ENCODE measurements at places on chromosomes 2 and 18.

GRCh38 chr2:235954888-235955480 is 213.2 kb downstream of the GBX2 start:
- DNase-seq, result no peak

- DNase-seq, result no peak
Measured at GRCh38 chr2:239472235-239472775, 71.5 kb upstream of the HDAC4 start.

DNA sequence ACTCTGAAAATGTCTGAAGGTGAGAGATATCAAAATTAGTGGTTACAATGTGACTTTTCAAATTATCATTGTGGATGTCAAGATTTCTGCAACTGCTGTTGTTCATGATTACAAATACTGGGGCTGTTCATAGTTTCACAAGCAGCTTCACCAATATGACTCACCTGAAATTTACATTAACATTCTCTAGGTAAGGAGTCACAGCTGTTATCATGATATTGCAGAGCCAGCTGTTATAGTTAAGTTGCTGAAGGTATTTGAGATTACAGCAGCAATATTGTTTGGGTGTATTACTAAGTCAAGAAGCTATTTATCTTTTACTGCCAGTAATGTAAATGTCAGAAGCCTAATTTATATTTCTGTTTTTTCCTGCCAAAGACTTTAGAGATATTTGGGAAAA is 140.0 kb downstream of the MC4R start:
- DNase-seq, result no peak

DNA sequence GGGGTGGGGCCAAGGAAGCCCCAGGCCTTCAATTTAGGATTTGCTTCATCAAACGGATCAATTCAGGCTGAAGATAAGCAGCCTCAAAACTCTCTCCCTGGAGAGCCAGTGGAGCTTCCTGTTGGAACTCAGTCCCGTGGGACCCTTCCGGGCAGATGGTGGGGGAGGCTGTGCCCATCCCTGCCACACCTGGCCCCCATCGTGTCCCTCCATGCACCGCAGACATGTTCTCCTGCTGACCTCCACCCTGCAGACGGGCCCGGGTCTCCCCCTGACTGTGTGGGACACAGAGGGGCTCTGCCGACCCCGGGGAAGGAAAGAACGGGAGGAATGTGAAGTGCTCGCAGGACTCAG is 144.2 kb downstream of the TPO start:
- no peak for DNase-seq

DNA sequence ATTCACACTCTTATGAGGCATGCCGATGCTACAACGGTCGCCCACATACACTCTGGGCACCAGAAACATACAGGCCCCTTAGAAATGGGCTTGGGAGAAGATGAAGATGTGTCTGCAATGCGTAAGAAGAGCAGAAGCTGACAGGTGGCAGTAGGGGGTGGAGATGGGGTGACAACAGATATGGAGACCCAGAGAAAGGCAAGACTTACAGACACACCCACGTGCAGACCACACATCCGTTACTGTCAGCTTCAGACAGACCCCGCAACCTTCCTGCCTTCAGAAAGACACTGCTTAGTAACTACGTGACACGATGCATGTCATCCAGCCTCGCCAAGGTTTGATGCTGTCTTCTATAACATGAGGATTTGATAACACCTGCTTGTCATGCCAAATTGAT is 89.5 kb downstream of the ZFP36L2 start:
- DNase-seq, result no peak

DNA sequence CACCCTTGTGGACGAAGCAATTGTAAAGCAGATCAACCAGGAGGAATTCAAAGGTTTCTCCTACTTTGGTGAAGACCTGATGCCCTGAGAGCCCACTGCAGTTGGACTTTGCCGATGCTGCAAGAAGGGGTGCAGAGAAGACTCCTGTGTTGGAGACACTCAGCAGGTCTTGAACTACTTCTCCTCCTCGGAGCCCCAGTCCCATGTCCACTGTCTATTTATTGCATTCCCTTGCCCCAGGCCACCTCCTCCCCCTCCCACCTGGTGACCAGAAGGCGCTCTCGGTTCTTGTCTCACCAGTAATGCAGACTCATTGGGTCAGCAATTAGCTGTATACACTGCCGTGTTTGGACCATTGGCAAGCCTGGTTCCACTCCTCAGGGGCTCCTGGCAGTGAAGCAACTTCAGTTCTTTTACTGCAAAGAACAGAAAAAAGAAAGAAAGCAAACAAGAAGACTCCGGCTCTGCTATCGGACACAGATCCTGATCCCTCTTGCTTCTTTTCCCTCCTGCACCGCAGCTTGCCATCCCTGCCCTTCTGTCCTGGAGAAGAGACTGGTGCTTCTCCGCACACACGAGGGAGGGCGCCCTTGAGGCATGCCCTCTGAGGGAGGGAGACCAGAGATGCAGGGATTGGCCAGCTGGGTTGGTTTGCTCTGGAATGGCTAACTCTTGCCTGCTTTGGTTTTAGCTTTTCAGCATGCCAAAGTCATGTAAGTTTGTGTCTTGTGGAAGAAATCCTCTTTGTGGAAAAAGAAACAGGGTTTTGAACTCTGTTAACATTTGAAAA is 112.2 kb upstream of the EPAS1 start:
- DNase-seq, result peak; percentile 46

DNA sequence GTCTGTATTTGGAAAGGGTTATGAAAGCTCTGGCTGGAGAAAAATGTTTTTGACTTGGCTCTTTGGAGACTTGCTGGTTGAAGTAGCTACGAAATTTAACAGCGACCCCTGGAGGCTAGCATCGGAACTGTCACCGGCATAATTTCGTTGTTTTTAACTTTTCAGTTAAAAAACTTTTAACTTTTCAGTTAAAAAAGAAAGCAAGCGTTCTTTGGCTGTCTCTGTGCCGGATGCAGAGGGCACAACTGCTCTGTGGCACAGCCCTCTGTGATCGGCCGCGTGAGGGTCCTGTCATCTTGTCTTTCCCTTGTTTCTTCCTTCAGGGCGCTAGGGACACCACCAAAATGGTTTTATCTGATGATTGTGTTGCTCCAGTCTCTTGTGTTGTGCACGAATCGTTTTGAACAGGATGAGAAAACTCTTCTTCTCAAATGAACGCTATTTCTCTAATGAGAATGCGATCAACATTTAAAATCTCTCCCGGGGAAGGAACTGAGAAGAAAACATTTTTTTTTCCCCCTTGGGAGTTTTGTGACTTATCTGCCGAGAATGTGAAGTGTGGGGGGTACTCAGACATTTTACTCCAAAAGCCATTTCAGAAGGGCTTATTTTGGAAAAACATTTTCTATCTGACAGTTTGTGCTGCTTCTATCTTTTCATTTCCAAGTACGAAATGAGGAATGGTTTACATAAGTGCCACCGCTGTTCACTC is 57.1 kb downstream of the ADCYAP1 start:
- peak; percentile 50 for DNase-seq

DNA sequence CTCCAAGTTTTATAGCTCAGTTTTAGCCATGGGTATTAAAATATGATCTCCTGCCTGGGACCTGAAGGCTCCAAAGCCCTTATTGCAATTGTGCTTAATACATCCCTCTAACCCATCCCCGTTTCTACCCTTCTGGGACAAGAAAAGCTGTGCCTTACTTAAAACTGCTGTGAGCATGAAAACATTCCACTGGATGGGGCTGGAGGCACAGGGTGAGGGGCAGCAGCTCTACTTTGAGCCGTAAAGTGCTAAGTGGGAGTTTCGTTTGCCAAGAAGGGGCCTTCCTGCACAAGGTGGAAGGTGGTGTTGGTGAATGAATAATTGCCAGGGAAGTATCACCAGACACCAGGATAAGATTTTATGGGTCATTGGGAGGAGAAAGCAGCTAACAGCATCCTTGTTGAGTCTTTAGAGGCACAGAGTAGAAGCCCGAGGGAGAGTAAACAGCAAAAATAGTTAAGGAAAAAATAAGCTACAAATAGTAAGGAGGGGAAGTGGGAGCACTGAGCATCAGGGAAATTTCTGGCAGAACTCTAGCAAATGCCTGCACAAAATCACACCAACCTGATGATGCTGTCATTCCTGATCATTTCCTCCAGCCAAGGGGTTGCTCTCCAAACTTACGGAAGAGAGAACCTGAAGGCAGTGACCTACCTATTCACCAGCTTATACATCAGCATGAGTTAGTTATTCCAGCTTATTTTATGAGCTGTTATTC is 218.4 kb downstream of the MREG start:
- DNase-seq, result peak; percentile 64

- no peak for DNase-seq
Measured at GRCh38 chr2:134685967-134686366, 32.8 kb downstream of the TMEM163 start.

DNA sequence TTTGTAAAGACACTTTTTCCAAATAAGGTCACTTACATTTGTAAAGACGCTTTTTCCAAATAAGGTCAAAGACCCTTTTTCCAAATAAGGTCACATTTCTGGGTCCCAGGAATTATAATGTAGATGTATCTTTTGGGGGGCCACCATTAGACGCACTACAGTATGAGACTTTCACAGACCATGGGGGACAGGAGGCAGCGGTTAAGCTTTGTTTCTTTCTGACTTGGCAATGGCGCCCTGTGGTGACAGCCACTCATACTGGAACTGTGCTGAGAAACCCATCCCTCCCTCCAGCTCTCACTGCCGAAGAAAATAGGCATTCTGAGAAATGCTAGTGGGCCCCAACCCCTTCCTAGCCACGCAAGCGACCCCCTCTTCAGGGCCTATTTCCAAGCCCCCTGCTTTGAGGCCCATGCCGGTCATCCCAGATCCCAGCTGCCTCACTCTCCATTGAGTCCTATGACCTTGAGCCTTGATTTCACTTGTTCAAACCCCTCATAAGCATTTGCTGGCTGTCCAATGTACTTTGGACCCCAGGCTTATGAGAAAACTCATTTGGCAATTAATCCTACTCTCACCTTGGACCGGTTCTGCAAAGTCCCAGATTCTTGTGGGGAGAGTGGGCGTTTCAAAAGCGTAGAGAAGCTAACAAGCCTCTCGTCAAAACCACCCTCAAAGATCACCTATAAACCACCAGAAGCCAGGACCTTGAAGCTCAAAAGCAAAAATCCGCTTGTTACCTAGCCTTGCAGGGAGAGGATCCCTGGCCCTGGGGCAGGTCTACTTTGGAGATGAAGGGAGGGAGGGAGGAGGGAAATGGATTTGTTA is 11.3 kb upstream of the SPATA3 start:
- DNase-seq, result no peak

- DNase-seq, result no peak
Measured at GRCh38 chr2:142100139-142100873, 30.5 kb downstream of the LRP1B start.

DNA sequence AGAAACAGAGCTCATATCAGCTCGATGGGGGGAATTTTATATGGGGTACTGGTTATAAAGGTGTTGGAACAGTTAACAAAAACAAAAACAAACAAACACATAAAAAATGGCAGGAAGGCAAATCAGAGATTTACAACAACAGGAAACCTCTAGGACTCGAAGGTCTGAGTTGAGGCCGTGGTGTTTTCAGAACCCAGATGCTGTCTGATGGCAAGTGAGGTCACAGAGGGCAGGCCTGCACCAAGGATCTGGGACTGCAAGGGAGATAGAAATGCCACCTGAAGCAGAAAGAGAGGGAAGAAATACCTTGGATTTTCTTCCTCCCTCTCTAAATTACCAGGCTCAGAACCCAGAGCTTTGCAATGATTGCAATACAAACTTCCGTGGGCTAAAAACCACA is 429.5 kb downstream of the ZNF521 start:
- DNase-seq, result no peak

- DNase-seq, result no peak
Measured at GRCh38 chr2:33015421-33016142, 68.8 kb downstream of the LTBP1 start.

DNA sequence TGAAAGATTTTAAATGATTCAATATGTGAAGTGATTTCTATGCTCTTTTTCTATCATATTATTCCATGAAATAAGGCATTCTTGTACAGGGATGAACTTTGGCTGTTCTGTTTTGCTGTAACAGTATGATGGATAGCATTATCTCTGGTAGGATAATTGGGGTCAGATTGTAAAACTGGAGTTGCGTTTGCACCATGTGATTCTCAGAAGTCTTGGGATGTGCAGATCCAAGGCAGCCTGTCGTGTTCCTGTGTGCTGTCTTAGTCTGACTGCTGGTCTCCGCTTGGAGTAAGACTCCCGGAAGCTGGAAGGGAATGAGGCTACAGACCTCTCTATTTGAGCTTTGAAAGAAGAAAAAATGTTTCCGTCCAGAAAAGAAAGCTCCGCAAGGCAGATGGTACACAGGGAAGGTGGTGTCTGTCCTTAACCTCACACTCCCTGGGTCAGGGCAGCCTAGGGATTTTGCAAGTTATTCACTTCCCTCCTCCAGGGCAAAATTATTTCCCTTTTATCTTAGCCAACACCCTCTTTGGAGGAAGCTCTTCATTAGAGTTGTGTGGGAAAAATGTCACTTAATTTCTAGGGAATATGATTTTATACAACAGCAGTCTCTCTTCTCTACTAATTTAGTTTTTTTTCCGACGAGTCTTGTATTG is 250.6 kb downstream of the PTPRM start:
- no peak for DNase-seq

DNA sequence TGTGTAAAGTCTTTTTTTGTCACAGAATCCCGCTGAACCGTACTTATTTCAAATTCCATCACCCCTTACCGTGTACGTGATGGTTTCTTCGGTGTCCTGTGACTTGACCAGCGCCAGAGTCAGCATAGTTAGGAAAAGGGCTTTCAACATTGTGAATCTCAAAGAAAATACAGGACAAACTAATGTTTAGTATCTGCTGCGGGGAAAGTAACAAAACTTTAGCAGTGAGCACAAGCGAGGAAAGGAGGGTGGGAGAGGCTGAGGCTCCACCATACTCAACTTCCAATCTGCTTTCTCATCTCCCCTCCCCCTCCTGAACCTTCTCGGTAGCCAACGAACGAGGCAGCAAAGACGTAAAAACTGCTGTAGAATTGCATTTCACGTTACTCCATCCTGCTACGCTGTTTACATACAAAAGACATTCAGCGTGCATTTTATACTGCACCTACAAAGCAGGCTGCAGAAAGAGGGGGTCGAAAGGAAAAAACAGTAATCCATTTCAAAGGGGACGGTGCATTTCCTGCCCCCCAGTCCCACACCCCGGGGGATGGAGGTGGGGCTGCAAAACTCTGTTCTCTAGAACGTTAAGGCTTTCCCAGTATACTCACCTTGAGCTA is 1.2 kb downstream of the EFEMP1 start:
- DNase-seq, result peak; percentile 55

- no peak for DNase-seq
Measured at GRCh38 chr2:217794133-217794986, 208.4 kb downstream of the TNS1 start.

DNA sequence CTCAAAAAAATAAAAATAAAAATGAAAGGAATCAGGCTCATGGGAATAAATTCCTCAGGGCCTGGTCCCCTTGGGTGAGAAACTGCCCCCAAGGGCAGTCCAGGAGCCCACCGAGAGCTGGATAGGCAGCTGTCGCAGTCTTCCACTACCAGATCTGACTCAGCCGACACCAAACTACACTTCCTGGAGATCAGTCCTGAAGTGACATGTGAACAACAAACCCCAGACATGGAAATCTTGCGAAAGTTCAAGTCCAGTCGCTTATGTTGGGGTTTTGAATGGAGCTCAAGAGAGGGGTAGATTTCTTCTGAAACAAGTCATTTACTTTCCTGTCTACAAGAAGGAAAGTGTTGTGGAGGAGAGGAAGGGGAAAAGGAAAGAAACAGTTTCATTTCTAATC is 12.9 kb downstream of the ADCY3 start:
- DNase-seq, result no peak

- DNase-seq, result no peak
Measured at GRCh38 chr2:54553775-54554174, 97.6 kb downstream of the SPTBN1 start.

GRCh38 chr2:150156415-150156814 is 331.1 kb downstream of the RND3 start:
- no peak for DNase-seq

GRCh38 chr2:66851449-66851872 is 416.5 kb downstream of the MEIS1 start:
- no peak for DNase-seq
